ENCODE measurements at places on chromosomes 6 and 20.

GRCh38 chr20:42530855-42531448, 658.8 kb downstream of the PTPRT start:
- no peak for DNase-seq

DNA sequence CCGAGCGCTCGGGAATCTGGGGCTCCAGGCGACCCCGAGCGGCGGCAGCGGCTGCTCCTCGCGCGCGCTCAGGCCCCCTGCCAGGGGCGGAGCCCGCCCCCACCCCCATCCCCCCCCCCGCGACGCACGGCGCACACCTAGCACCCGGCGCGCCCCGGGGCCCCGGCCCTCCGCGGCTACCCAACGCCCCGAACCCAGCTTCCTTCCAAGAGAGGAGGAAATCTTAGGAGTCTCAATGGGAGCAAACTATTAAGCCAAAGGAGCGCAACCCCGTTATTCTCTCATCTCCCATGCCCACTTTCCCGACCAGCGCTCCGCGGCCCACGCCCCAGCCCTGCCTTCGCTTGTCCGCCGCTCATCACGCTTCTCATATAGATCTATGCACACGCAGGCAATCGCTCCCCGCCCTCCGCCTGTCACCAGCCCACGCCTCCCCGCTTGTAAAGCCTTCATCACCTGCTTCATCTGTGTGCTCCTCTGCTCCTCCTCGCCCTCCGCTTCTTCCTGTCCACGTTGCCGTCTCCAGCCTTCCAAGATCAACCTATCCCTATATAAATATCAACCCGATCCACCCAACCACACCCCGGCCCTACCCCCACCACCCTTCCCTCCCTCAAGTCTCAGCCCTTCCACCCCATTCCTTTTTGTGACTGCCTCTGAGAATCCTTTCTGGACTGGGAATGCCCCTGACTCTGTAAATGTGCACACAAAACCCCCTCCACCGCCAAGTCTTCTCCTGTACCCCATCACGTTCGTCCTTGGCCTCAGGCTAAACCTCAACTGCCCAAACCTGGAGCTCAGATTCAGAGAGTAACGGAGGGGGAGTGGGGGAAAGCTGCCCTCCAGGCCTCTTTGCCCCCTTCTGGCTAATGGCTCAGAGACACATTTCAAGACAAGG, at the start of gene DLK2:
Gene DLK2 (minus strand): TSS at position 18 of the 898 bp plus-strand sequence. CDS start 723 bp downstream, outside the sequence.
- no peak for DNase-seq

- DNase-seq = no peak
Observed at GRCh38 chr6:8054276-8054675, 9.9 kb downstream of the BLOC1S5 start.

- DNase-seq = no peak
Observed at GRCh38 chr6:45933855-45934254, 81.8 kb downstream of the CLIC5 start.

GRCh38 chr6:144678844-144679243, 393.7 kb downstream of the UTRN start:
- DNase-seq = no peak

GRCh38 chr6:169046021-169046420, 207.6 kb downstream of the THBS2 start:
- DNase-seq = no peak

DNA sequence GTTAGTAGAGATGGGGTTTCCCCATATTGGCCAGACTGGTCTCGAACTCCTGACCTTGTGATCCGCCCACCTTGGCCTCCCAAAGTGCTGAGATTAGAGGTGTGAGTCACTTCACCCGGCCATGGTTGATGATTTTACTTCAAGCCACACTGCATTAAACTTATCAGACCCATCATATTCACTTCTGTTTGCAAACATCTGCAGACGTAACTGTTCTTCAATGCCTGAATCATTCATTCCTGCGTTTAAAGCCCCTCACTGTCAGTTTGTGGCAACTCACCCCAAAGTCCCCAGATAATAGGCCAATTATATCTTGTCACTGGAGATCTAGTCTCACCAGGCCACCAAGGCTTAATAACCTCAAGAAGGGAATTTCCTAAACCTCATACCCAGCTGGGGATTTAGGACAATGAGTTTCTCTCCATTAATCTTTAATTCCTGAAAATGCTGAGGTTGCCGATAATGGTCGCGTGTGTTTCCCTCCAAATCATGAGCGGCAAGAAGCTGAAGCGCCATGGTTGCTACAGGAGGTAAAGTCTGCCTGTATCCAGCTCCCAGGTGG, 229.6 kb downstream of the LY86 start:
- DNase-seq = no peak

- DNase-seq = no peak
Observed at GRCh38 chr20:4592316-4593148, 129.2 kb upstream of the PRND start.

DNA sequence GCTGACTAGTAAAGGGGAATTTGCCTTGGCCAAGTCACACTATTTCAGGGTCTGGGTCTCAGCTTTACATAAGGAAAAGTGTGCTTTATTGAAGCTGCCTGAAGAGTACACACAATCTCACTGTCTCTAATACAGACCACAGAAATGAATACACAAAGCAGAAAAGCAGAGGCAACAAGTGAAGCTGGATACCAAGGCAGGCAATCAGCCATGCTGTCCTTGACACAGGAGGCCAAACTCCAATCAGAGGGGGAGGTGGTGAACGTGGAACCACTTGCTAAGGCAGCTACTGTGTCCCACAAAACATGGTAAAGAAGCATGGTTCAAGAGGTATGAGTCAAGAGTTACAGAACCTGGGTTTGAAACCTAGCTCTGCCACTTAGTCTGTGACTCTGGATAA, 21.8 kb upstream of the CCND3 start:
- no peak for DNase-seq

GRCh38 chr6:85594197-85594930, 706 bp upstream of the SNX14 start:
- DNase-seq = no peak

DNA sequence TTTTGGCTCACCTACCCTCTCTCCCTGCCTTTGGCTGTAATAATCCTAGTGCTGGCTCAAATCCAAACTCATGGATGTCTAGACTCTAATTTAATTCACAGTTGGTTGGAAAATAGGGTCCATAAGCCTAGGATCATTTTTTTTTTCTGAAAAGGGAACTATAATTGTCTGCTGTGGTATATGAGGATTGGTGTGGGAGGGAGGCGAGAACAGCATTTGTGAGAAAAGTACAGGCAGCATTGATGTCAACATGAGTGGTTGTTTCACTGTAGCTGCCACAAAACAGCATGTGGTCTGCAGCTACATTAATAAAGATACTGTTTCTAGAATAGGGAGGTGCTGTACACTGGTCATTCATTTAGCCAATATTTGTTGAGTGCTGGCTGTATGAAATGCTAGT, 18.6 kb upstream of the POLR1H start:
- no peak for DNase-seq

DNA sequence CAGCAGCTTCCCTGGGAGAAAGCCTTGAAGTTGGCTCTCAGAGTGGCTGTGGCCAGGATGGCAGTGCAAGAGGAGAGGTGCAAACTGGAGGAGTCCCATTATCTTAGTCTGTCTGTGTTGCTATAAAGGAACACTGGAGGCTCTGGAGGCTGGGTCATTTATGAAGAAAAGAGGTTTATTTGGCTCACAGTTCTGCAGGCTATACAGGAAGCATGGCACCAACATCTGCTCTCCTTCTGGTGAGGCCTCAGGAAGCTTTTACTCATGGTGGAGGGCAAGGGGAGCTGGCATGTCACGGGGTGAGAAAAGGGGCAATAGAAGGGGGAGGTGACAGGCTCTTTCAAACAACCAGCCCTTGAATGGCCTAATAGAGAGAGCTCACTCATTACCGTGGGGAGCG, 47.1 kb downstream of the PSMG4 start:
- DNase-seq = no peak

- DNase-seq = no peak
Observed at GRCh38 chr6:55705451-55706440, 126.8 kb upstream of the HMGCLL1 start.

DNA sequence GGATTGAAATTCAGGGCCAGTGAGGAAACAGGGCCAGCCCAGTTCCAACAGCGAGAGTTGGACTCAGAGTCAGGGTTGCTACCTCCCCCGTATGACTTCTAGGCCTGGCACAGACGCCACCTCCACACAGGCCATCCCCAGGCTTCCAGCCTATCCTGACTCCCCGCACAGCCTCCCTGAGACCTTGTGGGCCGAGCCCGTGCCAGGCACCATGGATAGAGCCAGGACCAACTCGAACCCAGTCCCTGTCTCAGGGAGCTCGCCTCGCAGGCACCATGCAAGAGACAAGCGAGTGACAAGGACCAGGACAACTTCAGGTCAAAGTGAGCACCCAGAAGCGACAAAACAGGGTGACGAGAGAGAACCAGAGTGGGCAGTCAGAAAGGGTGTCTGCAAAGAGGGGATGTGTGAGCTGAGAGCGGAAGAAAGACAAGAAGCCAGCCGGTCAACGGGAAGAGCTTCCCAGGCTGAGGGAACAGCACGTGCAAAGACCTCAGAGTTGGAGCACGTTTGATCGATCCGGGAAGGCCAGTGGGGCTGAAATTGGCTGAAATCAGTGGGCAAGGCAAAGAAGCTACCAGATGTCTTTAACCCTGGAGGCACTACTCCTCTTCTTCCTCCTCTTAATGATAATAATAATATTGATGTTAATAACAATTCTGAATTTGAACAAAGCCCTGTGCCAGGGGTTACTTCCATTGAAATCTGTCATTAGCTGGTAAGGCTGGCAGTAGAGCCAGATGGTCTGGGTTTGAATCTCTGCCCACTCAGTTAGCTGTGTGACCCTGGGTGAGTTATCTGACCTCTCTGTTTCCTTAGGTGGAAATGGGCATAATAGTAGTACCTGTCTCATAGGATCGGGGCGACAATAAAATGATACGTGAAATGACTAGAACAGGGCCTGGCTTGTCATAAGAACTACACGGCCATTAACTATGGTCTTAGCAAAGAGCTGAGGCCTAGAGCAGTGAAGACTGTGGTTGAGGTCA, 45.0 kb downstream of the KIAA1755 start:
- DNase-seq = no peak

DNA sequence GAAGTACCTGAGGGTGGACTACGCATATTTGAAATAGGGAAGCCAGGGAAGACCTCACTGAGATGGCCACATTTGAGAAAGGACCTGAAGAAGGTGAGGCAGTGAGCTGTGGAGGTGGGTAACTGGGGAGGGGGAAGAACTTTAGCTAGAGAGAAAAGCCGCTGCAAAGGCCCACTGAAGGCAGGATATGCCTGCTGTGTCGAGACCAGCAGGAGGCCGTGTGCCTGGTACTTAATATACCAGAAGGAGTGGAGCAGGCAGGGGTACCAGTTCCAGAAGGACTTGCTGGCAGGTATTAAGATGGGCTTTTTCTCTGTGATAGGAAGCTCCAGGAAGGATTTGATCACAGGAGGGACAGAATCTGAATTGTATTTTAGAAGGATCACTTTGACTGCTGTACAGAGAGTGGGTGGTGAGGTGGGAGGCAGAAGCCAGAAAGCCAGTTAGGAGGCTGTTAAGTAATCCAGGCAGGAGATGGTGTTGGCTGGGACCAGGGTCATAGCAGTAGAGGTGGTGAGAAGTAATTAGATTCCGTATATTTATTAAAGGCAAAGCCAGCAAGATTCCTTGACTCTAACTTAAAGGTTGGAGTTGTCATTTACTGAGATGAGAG, 54.2 kb upstream of the FANCE start:
- DNase-seq = no peak

GRCh38 chr20:9415426-9415825, 99.0 kb upstream of the LAMP5 start:
- no peak for DNase-seq

DNA sequence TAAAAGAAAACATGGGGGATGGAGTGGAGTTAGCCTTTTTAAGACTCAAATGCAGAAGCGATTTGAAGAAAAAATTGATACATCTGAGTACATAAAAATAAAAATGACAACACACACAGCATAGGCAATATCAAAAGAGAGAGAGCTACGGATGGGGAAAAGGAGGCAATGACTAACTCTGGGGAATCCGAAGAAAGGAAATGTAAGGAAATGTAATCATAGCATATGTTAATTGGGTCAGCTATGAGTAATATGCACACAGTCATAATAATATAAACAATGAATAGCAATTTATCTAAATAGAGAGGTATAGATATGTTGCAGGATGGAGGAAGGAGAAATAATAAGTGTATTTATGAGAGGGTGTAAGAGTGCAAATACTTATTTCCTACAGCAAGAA, 83.4 kb downstream of the NOL4L start:
- DNase-seq = no peak

GRCh38 chr6:163500105-163500504, 85.6 kb downstream of the QKI start:
- no peak for DNase-seq

- no peak for DNase-seq
Observed at GRCh38 chr6:10302566-10303235, 112.2 kb downstream of the TFAP2A start.

DNA sequence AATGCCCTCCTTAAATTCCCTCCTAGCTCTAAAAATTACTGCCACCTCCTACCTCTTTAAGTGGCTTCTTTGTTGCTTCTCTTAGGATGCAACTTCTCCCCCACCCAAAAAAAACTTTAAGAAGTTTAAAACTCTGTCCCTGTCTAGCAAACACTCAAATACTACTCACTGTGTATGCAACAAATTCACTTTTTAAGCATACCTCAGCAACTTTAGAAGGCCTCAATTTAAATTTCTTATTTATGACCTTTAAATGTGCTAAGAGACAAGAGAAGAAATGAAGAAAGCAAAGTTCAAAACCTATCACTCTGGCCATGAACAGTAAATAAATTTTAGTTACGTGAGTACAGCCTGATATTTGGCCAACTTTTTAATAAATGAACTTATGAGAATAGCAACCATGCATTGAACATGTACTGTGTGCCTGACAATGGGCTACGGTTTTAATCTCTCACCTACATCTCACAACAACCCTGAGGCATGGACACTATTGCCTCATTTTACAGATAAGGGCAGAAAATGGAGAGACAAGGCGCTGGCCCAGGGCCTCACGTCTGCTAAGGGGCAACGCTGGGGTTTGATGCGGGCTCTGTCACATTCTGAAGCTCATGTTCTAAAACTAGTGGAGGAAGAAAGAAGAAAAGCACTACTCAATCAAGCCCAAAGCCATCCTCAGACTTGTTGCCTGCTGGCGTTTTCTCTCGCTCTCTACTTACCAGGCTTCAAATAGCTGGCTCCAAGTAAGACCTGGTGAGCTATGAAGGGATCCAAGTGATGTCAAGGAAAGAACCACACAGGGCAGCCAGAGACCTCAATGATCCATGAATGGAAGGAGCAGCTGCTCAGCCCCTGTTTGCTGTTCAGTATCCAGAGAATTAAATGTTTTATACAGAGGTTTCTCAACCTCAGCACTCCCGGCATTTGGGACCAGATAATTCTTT, 99.8 kb downstream of the TBC1D7 start:
- no peak for DNase-seq

DNA sequence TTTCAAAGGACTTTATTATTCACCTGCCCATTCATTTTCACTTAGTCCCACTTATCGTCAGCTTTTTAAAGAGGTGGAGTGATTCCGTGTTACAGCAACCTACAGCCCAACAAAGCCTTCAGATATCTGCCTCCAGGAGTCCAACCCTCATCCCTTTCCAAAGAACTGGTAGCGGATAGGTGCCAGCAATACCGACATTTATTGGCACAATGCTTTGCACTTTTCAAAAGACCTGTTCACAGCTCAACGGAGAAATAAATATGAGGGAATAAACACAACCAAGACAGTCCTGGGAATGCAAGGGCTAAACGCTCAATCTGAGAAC, 819 bp upstream of the MTRF1L start:
- DNase-seq = no peak

GRCh38 chr6:41548098-41548840, 2.1 kb downstream of the FOXP4 start:
- DNase-seq = no peak

GRCh38 chr20:57611586-57612311, 8.5 kb downstream of the ZBP1 start:
- no peak for DNase-seq

- no peak for DNase-seq
Observed at GRCh38 chr20:17651760-17652388, 30.2 kb downstream of the RRBP1 start.

All from HFF-Myc (cell line).